ENCODE measurements at places on chromosomes 12 and 14.

DNA sequence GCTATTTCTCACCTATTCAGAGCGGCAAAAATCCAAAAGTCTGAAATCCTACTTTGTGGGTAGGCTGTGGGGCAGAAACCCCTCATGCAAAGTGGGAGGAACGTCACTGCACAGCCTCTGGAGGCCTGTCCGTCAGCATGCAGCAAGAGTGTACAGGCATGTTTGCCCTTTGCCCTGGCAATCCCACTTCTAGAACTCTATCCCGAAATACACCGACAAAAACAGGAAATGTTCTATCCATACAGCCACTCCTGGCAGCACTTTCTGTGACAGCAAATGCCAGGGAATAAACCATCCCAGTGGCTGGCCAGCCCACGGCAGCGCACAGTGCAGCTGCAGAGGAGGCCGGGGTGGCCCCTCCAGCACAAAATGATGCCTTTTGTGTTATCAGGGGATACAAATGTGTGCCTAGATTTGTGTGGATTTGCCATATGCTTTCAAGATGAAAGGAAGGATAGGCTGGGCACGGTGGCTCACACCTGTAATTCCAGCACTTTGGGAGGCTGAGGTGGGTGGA is 39.7 kb downstream of the AMN start:
- no peak for DNase-seq

DNA sequence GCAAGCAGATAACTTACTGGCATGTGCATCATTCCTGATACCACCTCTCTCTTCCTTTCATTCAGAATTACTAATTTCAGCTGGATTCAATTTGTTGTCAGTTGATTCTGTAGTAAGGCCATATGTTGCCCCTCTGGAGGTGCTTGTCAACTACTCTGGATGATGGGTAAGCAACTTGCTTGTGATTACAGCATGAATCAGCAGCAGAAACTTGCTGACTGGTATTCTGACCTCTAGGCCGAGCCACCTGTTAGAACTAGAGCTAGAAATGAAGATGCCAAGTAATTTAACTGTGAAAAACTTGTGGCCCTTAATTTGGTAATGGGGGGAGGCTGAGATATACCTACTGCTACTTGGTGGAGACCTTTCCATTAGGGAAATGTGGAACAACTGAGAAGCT is 5.1 kb downstream of the RNF10 start:
- peak; percentile 55 for DNase-seq

GRCh38 chr14:79407572-79407971 is 803.7 kb downstream of the DIO2 start:
- DNase-seq, result no peak

DNA sequence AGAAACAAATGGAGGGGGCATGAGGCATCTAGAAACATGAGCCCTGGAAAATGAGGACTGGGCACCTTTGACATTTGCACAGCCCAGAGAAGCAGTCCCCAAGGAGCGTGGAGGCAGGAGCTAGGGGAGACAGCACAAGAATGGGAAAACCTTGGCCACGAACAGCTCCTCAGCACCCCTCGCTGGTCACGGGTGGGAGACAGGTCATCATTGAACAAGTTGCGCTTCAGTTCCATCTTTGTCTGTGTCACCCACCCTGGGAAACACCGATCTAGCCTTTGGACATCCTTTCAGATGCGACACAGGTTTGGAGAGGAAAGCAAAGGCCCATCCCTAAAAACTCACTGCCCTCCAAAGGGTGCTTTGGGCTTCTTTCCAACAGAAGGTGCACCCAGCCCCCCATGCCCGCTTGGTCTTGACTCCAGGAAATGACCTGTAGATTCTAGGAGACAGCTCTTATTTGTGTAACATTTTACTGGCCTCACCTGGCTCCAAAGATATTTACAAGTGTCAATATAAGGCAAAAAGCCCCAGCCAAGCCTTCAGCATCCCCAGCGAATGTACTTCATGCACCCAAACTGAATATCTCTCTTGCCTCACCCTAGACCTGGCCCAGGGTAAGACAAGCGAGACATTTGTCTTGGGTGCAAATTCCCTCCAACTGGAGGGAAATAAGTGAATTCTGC is 28.8 kb upstream of the CLMN start:
- DNase-seq, result no peak

DNA sequence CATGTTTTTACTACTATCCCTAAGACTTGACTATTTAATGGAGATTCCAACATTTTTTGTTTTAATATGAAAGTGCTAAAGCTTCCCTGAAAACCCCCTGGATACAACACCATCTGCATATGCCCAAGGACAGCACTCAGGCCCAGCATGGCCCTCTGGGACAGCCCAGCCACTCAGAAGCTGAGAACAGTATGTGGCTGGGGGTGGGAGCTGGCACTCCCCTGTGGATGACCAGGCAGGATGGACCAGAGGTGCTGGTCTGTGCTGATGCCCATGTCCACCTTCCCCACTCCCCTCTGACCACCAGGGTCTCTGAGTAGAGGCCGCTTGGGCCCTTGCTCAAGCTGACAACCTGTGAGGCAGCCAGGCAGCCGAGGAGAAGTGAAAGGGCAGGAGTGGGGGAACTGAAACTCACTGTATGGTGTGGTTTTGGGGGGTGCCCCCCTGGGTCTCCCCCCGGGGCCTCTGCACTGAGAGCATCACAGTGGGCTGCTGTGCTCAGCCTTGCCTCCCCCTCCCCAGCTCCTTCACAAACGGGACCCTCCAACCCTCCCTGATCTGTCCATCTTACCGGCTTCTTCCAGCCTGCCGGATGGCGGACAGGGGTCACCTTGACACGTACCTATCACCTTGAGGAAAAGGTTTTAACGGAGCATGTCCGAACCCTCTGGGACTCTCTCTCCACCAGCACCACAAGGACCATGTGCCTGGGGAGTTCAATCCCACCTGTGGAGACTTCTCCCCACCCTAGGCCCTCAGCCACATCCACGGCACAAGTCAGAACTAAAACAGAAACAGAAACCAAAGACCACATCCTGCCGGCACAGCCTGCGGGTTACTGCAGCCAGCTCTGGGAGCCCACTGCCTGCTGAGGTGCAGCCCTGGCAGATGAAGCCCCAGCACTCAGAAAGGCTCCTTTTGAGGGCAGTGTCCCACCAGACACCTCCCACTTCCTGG is at the start of gene TMEM229B:
TSS of gene TMEM229B (minus strand) at position 785 of the 957 bp plus-strand sequence. CDS start 14,798 bp downstream, outside the sequence.
- peak; percentile 85 for DNase-seq

DNA sequence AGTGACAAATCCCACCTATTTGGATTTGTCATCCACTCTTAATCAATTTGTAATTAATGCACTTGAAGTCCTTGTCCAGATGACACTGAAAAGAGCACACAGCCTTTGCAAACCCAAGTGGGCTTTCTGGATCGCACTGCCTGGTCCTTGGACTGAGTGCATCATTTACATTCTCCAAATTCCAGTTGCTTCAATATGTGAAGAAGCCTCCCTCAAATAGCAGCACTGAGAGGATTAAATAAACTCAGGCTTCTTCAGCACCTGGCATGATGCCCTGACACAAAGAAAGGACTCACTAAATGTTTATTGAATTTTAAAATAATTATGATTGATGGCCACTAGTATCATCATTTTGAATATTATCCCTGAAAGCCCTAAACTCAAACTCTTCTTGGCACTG is 496.5 kb downstream of the VRK1 start:
- DNase-seq, result no peak

GRCh38 chr12:95809000-95809680 is 18.6 kb upstream of the NTN4 start:
- DNase-seq, result no peak

DNA sequence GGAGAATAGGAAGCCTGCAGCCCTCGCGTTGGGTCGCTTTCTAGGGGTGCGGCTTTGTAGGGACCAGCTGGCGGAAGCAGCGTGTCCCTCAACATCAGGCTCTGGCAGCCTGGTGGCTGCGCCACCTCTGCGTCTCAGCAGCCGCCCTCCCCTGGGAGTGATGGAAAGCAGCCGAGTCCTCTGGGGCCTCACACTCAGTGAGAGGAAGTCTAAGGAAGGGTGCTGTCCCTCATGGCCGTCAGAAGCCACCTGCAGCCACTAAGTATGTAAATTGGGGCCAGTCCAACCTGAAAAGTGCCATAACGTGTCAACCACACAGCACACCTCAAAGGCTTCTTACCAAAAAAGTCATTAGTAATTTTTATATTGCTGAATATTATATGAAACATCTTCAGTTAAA is 80.3 kb downstream of the WDR20 start:
- DNase-seq, result no peak

- DNase-seq, result no peak
These were observed 5.2 kb upstream of the CNPY2 start for GRCh38 chr12:56321027-56321426.

- DNase-seq, result no peak
These were observed 212.5 kb downstream of the CRADD start for GRCh38 chr12:93889516-93890212.
